HCT116 (cell line): ENCODE measurements at places on chromosomes 16 and 17.

DNA sequence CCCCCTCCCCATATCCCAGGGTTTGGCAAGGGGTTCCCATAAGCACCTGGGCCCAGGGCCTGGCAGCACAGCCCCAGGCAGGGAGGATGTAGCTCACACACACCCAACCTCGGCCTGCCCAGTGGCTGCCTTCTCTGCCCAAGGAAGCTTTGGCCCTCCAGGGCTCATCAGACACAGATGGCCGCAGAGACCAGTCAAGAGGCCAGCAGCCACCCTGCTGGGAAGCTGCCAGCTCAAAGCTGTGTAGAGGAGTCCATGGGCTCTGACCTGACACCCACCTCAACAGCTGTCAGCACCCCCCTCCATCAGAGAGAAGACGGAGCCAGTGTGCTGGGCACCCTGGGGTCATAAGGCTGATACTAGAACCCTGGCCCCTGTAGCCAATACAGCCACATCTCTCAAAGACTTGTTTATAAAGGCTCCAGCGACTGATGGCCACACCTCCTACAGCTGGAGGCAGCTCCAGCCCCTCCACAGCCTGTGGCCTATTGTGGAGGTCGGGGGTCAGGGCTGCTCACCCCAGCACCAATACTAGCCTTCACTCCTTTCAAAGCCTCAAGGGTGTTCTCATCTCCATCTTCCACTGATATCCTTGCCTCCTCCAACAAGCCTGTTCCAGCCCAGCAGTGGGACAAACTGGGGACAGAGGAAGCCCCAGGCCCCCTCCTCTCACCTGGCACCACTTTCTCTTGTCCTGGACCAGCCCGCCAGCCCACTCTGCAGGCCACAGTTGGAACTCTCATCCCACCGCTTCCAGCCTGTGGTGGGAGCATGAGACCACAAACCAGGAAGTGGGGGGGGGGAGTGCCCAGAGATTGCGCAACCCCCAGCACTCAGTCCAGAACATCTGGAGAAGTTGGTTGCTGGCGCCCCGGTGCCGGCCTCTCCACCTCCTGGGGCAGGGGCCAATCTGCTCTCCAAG, 2.2 kb upstream of the MPG start:
- no peak for DNase-seq

DNA sequence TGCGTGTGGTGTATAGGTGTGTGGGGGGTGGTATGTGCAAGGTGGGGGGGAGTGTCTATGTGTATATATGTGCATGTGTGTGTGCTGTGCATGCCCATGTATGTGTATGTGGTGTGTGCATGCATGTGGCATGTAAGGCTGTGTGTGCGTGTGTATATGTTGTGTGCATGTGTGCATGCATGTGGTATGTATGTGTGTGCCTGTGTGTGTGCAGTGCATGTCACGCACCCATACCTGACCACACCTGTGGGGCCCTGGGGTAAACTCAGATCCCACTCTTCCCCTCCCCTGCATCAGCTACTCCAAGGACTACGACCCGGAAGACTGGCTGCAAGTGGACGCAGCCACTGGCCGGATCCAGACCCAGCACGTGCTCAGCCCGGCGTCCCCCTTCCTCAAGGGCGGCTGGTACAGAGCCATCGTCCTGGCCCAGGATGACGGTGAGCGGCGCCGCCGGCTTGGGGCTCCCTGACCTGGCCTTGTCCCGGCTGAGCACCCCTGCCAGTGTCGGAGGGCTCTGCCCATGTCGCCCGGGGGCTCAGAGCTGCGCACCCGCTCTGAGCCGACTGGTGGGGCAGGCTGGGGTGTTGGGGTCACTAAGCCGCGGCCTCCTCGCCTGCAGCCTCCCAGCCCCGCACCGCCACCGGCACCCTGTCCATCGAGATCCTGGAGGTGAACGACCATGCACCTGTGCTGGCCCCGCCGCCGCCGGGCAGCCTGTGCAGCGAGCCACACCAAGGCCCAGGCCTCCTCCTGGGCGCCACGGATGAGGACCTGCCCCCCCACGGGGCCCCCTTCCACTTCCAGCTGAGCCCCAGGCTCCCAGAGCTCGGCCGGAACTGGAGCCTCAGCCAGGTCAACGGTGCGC, 9.1 kb downstream of the SLC22A31 start:
- DNase-seq = no peak

- DNase-seq = no peak
These were observed 27.1 kb upstream of the MTSS2 start for GRCh38 chr16:70712942-70713341.

DNA sequence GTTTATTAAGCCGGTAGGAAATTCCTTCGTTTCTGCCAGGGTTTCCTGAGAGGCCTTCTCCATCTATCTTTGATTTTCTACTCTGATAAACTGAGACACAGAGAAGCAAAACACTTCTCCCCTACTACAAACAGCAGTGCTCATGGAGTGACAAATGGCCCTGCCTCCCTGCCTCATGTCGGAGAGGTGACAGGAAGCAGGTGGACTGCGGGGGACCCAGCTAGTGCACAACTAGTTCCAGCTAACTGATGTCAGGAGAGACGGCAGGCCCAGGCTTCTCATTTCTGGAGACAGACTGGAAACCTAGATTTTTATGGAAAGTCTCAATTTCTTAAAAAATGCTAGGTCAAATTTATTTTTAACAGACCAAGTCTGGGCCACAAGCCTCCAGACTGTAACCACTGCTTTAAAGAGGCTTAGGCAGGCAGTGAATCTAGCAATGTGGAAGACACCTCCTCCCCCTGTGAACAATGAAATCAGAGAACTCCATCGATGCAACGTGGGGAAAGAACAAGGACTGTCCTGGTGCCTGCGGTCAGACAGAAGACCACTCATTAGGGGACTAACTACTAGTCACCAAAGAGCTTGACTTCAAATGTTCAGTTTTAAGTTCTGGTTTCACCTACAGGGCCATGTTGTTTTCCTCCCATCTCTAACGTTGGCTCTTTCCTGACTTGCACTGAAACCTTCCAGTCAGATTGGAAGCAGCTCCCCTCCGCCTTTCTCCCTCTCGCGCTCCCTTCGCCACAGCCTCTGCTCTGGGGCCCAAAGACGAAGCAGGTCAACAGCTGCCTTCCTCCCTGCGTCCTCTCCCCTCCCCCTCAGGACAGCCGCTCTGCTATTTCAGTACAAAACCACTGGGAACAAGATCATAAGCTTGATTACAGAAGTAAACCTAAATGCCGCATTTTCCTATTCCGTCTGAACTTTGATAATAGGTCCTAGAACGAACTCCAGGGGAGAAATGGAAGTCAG, 17.6 kb downstream of the GTF3C1 start:
- DNase-seq = no peak

GRCh38 chr16:21723532-21723931, 59.8 kb downstream of the OTOA start:
- DNase-seq = no peak

- DNase-seq = peak; percentile 98
These were observed 12.4 kb downstream of the ZG16B start for GRCh38 chr16:2842340-2843000.

DNA sequence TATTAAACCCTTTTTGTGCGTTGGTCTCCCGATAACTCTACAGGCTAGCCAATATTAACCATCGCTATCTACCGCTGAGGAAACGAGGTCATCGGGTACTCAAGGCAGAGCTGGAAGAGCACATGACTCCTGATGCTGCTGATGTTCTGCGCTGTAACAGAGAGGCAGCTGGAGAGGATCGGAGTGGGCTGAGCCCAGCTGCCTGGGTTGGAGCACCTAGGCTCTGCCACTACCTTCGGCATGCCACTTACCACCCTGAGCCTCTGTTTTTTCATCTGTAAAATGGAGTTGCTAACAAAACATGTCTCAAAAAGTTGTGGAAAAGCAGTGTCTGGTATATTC, 432 bp upstream of the SLC46A1 start:
- no peak for DNase-seq

DNA sequence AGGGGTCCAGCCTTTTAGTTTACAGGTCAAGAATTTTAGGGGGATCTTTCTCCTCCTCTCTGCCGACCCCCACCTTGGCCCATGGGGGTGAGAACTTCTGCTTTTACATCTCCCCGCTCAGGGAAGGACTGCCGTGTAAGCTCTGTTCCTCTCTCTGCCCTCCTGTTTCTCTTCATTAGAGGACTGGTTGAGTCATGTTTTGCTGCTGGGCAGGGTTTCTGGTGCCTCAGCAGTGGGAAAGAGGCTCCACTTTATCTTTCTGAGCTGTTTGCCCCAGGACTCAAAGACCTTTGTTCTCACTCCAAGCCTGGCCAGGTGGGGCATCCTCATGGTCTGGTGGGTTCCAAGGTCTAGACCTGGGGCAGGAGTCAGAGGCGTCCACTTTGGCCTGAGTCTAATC, 93.0 kb downstream of the UTP18 start:
- no peak for DNase-seq

DNA sequence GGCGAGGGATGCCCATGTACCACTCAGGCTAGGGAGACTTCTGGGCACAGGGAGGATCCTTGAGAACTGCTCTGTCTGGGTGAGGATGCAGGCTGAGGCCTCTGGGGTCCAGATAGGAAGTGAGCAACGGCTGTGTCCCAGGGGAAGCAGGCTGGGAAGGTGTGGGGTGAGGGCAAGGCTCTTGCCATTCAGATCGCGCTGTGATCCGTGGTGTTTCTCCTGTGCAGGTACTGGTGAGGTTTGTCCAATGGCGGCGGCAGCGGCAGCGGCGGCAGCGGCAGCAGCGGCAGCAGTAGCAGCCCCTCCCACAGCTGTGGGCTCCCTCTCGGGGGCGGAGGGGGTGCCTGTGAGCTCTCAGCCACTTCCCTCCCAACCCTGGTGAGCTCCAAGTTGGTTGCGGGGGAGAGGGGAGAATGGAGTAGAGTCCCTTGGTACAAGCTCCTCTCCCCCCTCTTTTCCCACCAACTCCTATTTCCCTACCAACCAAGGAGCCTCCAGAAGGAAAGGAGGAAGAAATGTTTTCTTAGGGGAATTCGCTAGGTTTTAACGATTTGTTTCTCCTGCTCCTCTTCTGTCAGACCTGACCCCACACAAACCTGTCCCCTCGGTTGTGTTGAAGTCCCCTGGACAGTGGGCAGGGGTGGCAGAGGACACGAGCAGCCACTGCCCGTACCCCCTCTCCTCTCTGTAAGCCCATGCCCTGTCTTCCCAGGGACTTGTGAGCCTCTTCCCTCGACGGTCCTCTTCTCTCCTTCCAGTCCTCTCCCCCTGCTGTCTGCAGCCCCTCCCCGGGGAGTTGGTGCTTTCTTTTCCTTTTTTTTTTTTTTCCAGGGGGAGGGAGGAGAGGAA, 1.9 kb upstream of the PRRT2 start:
- no peak for DNase-seq

DNA sequence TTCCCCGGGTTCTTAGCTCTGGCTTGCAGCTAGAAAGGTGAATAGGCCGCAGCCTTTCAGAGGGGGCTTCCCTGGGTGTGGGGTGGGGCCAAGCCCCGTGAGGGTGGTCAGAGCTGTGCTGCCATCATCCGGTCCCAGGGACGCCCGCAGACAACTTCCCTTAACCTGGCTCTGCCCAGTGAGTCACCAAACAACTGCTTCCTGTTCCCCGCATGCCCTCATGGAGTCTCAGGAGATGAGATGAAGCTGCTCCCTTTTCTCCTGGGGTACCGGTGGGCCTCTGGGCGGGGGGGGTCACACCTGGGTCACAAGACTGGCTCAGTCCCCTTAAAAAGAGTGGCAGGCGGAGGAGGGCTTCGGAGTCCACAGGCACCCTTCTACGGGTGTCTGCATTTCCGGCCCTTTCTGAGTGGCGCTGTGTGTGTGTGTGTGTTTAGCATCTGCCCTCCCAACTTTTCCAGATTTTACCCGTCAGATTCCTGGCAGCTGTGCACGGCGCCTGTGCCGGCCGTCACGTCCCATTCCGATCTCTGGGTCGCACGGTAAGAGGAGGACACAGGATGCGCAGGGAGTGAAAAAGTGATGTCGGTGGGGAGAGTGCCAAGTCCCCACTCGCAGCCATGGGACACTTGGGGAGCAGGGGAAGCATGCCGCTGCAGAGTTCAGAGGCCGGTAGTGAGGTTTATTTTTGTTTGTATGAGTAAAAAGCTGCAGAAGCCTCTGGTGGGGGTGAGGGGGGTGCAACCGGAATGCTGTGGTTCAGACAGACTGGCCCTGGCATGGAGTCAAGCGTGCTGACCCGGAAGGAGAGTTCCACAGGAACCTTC, 16.8 kb downstream of the HIC1 start:
- no peak for DNase-seq

- DNase-seq = no peak
These were observed 14.6 kb downstream of the ALOX12B start for GRCh38 chr17:8072729-8073461.

- no peak for DNase-seq
These were observed 3.3 kb upstream of the TNFRSF13B start for GRCh38 chr17:16975277-16975651.

GRCh38 chr16:73390491-73390890, 342.6 kb upstream of the ZFHX3 start:
- no peak for DNase-seq

- no peak for DNase-seq
These were observed 265.0 kb downstream of the PHKB start for GRCh38 chr16:47726031-47726675.

- DNase-seq = no peak
These were observed 4.2 kb upstream of the ATXN7L3 start for GRCh38 chr17:44203731-44204440.

DNA sequence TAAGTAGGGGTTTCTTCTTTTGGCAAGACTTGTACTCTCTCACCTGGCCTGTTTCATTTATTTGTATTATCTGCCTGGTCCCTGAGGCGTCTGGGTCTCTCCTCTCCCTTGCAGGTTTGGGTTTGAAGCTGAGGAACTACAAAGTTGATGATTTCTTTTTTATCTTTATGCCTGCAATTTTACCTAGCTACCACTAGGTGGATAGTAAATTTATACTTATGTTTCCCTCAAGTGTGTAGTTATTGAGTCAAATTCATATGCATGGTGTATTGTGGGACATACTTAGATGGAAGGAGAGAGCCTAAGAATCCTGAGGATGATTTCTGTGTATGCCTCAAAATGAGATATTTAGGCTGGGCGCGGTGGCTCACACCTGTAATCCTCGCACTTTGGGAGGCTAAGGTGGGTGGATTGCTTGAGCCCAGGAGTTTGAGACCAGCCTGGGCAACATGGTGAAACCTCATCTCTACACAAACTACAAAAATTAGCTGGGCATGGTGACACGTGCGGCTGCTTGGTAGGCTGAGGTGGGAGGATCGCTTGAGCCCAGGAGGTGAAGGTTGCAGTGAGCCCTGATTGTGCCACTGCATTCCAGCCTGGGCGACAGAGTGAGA, 13.6 kb downstream of the TMEM98 start:
- DNase-seq = no peak

DNA sequence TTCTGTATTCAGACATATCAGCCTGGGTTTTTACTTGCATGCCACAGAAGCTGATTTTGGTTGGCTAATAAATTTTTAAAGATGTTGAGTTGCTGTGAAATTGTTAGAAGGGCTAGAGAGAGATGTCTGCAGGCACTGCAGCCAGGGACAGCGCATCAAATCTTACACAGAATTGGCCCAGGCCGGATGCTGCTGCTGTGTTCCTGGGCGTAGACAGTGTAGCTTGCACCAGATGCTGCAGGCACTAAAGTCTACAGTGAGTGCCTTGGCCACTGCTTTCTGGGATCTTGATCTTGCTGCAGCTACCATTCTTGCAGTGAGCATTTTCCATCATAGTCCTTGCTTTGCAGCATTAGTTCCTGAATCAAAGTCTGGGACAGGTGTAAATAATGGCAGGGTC, 169.9 kb downstream of the SPECC1 start:
- DNase-seq = no peak
